ENCODE measurements at places on chromosomes 12 and 14. TPM values are rescaled to one million over a fixed set of nuclear protein-coding genes. Genes with fewer than 3 reads are reported as not detected.

GRCh38 chr14:30656190-30656632, 34.1 kb downstream of the SCFD1 start:
- H3K36me3 ChIP-seq = peaks cover 64% of the 10 kb centered on the region
- H3K27me3 ChIP-seq = no peaks in the 10 kb centered on the region
- H3K4me3 ChIP-seq = no peak overlapping the region
- peak; percentile 76 for DNase-seq

DNA sequence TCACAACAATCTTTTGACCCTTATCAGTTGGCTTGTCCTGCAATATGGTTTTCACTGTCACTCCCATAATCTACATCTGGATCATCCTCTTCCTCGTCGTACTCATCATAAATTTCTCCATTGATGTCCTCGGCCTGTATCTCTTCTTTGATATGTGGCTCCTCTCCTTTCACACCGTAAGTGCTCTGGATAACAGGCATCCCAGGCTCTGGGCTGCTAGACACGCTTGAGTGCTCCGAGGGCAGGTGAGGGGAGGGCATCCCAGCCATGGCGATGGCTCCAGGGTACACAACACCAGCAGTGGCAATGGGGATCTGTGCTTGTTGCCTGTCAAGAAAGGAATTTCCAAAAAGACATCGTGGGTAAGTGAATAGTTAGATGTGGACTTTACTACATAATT, 415.3 kb downstream of the SOX5 start:
- DNase-seq = no peak
- H3K27me3 ChIP-seq = no peaks in the 10 kb centered on the region
- H3K27ac ChIP-seq = no peak overlapping the region
- H3K4me1 ChIP-seq = no peaks in the 10 kb centered on the region
- no peak overlapping the region for H3K4me3 ChIP-seq

DNA sequence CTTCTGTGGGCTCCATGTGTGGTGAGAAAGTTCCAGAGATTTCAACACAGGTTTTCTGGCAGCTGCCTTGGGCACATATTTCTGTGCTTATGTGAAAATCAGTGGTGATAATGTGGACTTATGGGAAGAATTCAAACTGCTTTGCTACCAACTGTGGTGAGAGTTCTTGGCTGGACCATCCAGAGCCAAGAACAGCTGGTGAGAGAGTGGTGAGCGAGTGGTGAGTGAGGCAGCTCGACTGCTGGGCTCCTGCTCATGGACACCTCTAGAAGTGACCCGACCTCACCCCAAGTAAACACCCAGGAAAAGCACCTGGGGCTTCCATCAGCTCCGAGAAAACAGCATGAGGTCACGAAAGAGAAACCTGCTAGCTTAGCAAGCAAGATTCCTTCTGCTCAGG, 106.4 kb downstream of the PIWIL1 start:
- no peak overlapping the region for H3K27ac ChIP-seq
- H3K36me3 ChIP-seq = no peaks in the 10 kb centered on the region

GRCh38 chr14:85565862-85566296, 35.9 kb downstream of the FLRT2 start:
- no peaks in the 10 kb centered on the region for H3K27me3 ChIP-seq
- peaks cover 27% of the 10 kb centered on the region for H3K36me3 ChIP-seq
- no peak overlapping the region for H3K4me3 ChIP-seq
- H3K27ac ChIP-seq = peak overlapping the region; percentile 92
- H3K4me1 ChIP-seq = peaks cover 27% of the 10 kb centered on the region

GRCh38 chr14:104700747-104701217, 11.4 kb downstream of the INF2 start:
- H3K27ac ChIP-seq = no peak overlapping the region
- H3K4me3 ChIP-seq = no peak overlapping the region
- no peaks in the 10 kb centered on the region for H3K27me3 ChIP-seq
- no peak for DNase-seq

DNA sequence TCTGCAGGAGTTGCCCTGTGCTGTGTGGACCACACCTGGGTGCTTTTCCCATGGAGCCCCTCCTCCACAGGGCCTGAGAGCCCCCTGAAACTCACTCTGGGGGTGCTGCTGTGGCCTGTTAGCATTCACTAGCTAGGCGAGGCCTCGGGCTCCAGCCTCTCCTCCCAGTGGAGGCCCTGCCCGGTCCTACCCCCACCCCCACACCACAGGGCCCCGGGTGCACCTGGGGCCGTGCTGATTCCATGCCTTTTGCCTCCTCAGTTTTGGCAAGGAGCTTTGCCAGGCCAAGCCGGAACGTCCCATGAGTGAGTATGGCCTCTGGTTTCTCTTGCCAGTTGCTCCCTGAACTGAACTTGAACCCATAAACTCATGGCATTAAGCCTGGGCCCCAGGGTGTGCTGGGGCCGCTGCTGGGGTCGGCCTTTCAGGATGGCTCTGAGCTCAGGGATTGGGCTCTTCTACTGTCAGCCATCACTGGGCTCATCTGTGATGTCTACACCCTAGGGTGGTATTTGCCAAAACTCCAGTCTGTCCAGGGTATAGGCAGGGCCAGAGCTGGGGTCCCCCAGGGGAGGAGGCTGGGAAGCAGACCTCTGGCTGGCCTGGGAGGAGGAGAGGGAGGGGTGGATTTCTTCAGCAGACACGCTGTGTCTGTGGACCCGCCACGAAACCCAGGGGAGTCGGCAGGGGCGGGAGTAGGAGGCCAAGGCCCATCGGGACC, 58.7 kb upstream of the TSPAN9 start:
- no peak overlapping the region for H3K27ac ChIP-seq
- no peaks in the 10 kb centered on the region for H3K27me3 ChIP-seq
- H3K36me3 ChIP-seq = no peaks in the 10 kb centered on the region

DNA sequence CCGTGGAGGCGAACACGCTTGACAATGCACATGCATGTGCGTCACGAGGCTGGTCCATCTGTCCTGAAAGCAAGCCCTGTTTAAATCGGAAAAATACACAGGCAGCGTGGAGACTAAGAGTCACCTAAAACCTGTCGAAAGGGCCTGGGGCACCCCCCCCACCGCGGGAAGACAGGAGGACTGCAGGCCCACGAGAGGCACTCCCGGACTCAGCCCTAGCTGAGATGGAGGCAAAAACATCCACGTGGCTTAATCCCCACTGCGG, 54.1 kb downstream of the CDC42BPB start:
- H3K4me1 ChIP-seq = peaks cover 8% of the 10 kb centered on the region
- no peaks in the 10 kb centered on the region for H3K27me3 ChIP-seq
- H3K36me3 ChIP-seq = peaks cover 6% of the 10 kb centered on the region
- DNase-seq = no peak
- no peak overlapping the region for H3K4me3 ChIP-seq

KLRG1 gene
- not detected for total RNA-seq

- H3K4me1 ChIP-seq = no peaks in the 10 kb centered on the region
- H3K27me3 ChIP-seq = no peaks in the 10 kb centered on the region
- H3K27ac ChIP-seq = no peak overlapping the region
- DNase-seq = peak; percentile 8
Observed at GRCh38 chr14:92093320-92093719, 13.1 kb downstream of the ATXN3 start.

- no peaks in the 10 kb centered on the region for H3K27me3 ChIP-seq
- H3K4me3 ChIP-seq = no peak overlapping the region
- peaks cover 13% of the 10 kb centered on the region for H3K4me1 ChIP-seq
- peak; percentile 99 for DNase-seq
Observed at GRCh38 chr12:7512553-7512952, 9.0 kb upstream of the CD163 start.

RNASE3 gene
- not detected for total RNA-seq

IL31 gene
- not detected for total RNA-seq

- no peak overlapping the region for H3K4me3 ChIP-seq
- H3K36me3 ChIP-seq = no peaks in the 10 kb centered on the region
- peaks cover 34% of the 10 kb centered on the region for H3K4me1 ChIP-seq
- no peaks in the 10 kb centered on the region for H3K27me3 ChIP-seq
Observed at GRCh38 chr12:106297075-106297474, 5.5 kb upstream of the TCP11L2 start.

GRCh38 chr12:106006382-106006781, 132.4 kb downstream of the NUAK1 start:
- H3K27ac ChIP-seq = no peak overlapping the region
- no peak for DNase-seq
- H3K27me3 ChIP-seq = no peaks in the 10 kb centered on the region

PLCZ1 gene
- not detected for total RNA-seq

DNA sequence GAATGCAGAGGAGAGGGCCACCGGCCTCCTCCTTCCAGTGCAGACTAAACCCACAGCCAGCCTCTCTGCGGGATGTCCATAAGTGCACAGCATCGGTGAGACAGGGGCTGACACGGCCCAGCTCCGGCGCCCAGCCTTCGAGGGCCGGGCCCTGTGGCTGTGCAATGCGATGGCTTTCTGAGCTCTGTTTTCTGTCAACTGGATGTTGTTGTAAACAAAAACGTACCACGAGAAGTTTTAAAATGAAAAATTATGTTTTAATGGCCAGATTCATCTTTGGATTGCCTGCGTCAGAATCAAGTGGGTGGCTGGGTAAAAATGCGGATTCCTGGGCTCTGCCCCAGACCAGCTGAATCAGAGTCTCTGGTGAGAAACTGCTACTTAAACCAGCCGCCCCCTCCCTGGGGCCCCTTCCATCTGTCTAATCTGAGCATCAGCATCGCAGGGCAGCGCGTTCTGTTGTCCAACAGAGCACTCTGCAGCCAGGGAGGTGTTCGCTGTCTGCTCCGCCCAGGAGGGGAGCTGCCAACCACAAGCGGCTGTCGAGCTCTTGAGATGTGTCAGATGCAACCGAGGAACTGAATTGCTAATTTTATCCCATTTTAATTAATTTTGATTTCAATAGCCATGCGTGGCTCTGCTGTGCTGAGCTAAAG, 133.4 kb downstream of the RFLNA start:
- H3K4me3 ChIP-seq = no peak overlapping the region
- H3K27ac ChIP-seq = peak overlapping the region; percentile 93
- H3K4me1 ChIP-seq = peaks cover 26% of the 10 kb centered on the region

- no peak for DNase-seq
- H3K4me1 ChIP-seq = no peaks in the 10 kb centered on the region
- no peak overlapping the region for H3K4me3 ChIP-seq
- no peak overlapping the region for H3K27ac ChIP-seq
- H3K27me3 ChIP-seq = no peaks in the 10 kb centered on the region
Observed at GRCh38 chr12:20374795-20375194, 6.5 kb downstream of the PDE3A start.

GRCh38 chr12:120720234-120720986, 5.2 kb upstream of the ACADS start:
- H3K4me3 ChIP-seq = no peak overlapping the region
- peaks cover 26% of the 10 kb centered on the region for H3K36me3 ChIP-seq
- peak overlapping the region; percentile 27 for H3K27ac ChIP-seq
- H3K4me1 ChIP-seq = peaks cover 4% of the 10 kb centered on the region
- DNase-seq = peak; percentile 93

CCDC63 gene
- not detected for total RNA-seq

- H3K4me1 ChIP-seq = peaks cover 48% of the 10 kb centered on the region
- H3K36me3 ChIP-seq = peaks cover 29% of the 10 kb centered on the region
- no peaks in the 10 kb centered on the region for H3K27me3 ChIP-seq
- peak; percentile 85 for DNase-seq
Observed at GRCh38 chr14:75433631-75434071, 5.8 kb downstream of the JDP2 start.

GRCh38 chr14:91323671-91324605, 79.4 kb upstream of the GPR68 start:
- peaks cover 11% of the 10 kb centered on the region for H3K27me3 ChIP-seq
- DNase-seq = peak; percentile 55
- no peaks in the 10 kb centered on the region for H3K36me3 ChIP-seq
- no peaks in the 10 kb centered on the region for H3K4me1 ChIP-seq

DNA sequence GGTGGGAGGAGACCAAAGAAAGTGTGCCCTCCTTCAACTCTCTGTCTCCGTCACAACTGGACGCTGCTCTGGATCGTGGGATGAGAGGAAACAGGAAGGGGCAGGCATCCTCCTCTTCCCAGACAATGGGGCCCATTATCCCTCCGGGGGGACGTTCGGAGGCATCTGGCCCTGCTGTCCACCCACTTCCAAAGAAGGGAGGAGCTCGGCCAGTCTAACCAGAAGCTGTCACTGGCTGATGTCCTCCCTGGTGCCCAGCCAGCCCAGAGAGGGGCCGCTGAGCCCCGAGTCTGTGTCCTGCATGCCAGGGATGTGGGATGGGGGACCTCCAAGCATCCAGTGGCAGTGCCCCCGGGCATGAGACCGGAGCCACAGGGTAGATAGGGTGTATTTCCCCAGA, 39.8 kb upstream of the MEG3 start:
- H3K4me3 ChIP-seq = no peak overlapping the region
- H3K4me1 ChIP-seq = no peaks in the 10 kb centered on the region
- no peak for DNase-seq
- no peaks in the 10 kb centered on the region for H3K36me3 ChIP-seq
- no peak overlapping the region for H3K27ac ChIP-seq

OTUB2 gene
- 1.9 TPM for total RNA-seq

- H3K27ac ChIP-seq = 0 out of 2 replicates have a peak overlapping the region, but pooled peaks have one; percentile 7
- peaks cover 35% of the 10 kb centered on the region for H3K4me1 ChIP-seq
Observed at GRCh38 chr14:54728700-54729527, 162.0 kb downstream of the SAMD4A start.

TRMT61A gene
- total RNA-seq = 13.2 TPM

DNA sequence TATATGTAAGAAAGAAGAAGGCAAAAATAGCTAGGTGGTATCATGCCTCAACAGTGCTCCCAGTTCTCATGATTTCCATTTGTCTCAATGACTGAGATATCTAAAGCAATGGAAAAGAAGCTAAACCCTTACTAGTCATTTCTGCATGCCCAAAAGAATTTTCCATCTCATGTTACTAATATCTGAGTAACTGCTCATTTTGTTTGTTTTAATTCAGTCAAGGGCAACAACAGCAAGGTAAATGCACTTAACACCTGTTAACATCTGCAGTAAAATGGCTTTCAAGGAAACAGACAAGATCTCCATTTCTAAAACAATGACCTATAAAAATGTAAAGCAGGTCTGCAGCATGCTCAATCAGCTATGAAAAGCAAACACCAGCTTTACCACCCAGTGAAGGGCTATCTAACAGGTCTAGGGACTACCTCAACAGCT, 19.4 kb upstream of the SELPLG start:
- H3K27ac ChIP-seq = peak overlapping the region; percentile 41
- H3K4me1 ChIP-seq = peaks cover 36% of the 10 kb centered on the region
- no peak overlapping the region for H3K4me3 ChIP-seq
- peak; percentile 39 for DNase-seq

DNA sequence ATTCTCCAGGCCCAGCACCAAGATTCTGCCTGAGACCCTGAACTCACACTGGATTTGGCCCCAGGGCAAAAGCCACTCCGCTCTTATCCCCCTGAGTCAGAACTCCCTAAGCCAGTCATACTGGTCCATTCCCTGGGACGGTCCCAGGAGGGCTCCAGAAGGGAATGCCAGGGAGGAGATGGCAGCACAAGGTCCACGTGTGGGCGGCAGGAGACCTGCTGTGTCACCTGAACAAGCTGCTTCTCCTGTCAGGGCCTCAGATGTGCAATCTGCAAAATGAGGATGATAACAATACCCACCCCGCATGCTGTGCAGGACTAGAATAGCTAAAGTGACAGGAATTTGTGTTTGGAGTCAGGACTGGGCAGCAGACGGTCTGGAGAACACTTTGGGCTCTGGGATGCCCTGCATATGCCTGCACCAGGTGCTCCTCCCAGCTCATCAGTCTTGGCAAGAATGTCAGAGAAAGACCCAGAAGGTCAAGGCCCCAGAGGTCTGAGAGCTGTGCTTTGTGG, 40.3 kb downstream of the CMKLR1 start:
- H3K4me3 ChIP-seq = no peak overlapping the region
- no peak for DNase-seq
- H3K4me1 ChIP-seq = peaks cover 12% of the 10 kb centered on the region
